ENCODE measurements at places on chromosomes 6 and 20.

- DNase-seq = no peak
Observed at GRCh38 chr6:159163901-159164370, 5.3 kb upstream of the FNDC1 start.

DNA sequence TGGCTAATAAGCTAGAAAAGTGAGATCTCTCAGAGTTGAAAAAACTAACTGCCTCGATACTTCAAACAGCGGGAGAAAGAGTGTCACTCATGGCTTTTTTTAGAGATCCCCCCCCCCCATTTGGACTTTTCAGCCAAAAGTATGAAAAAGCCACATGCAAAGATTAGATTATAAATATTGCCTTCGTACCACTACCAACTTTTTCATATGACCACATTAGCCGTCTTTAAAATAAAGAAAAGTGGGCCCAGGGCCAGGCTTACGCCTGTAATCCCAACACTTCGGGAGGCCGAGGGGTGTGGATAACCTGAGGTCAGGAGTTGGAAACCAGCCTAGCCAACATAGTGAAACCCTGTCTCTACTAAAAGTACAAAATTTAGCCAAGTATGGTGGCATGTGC, 4.4 kb downstream of the PGK2 start:
- no peak for DNase-seq

GRCh38 chr6:114785235-114786127, 442.7 kb upstream of the HS3ST5 start:
- no peak for DNase-seq

GRCh38 chr6:4426968-4427367, 291.6 kb upstream of the ECI2 start:
- no peak for DNase-seq

DNA sequence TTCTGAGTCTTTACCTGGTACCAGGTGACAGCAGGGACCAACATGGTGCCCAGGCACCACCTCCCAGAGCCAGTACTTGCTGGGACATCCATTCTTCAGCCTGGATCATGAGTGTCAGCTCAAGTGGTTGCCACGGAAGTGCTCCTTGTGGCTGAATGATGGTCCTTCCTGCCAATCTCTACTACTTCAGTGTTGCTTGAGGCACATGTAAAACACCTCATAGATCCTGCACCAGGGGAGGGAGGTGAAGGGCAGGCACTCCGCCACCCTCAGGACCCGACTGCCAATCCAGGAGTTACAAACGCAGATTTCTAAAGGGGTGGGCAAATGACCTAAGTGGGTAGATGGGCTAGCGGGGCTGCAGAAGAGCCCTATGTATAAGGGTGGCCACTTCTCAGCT, 226.0 kb downstream of the PREX1 start:
- DNase-seq = no peak

DNA sequence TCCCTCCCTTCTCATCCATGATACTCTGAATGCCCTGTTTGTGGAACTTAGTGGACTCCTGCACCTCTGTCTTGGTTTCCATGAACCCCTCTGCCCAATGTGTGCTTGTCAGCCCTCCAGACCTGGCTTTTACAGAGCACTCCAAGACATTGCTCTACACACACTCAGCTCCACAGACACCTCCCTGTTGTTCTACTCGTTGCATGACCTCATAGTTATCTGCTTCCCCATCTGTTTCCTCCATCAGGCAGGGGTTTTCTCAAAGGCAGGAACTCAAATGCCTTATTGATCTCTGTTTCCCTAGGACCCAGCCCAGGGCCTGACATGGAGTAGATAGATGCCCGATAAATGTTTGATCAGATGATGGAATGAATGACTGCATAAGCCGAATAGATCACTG, 13.3 kb downstream of the PLCG1 start:
- no peak for DNase-seq

- DNase-seq = no peak
Observed at GRCh38 chr6:149077208-149077607, 240.3 kb upstream of the TAB2 start.

DNA sequence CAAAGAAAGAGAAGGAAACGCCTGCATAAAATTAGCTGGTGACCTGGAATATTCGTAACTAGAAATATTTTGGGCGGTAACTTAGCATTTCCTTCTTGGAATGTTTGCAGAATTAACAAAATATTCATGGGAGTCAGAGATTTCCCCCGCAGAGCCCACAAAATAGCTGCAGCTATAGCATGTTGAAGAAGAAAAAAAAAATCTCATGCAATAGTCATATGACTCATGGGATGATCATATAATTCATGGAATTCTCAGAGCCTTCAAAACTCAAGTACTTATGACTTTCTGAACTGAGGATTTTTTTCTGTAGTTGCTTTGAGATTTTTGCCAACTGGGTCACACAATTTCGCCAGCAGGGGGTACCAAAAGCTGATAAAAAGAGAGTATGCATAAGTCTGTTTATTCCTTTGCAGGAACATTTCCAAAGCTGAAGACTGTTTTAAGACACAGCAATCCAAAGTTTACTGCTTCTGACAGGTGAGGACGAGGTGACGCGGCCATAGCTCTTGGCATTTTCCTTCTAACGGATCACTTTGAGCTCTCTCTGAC, 586.0 kb upstream of the CHD6 start:
- DNase-seq = no peak

All from PC-9 (cell line).